Activated CD4-positive, alpha-beta T cell treated with anti-CD3 and anti-CD28 coated beads for 1 hour (primary cell): ENCODE measurements at places on chromosomes 4 and X.

DNA sequence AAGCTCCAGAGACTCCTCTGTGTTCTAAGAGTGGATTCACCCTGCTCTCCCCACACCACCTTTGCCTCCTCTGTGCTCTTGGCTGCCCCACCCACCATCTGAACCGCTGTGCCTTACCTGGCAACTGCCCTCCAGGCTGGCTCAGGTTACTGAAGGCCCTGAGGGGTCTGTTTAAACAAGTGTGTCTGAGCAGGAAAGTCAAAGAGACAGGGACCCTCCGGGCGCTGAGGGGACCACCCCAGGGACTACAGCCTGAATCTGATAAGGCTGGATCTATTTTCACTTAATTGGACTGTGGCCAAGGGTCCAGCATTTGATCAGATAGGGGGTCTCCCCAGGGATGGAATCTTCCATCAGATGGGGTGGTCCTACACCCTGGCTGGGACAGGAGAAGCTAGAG is 10.4 kb upstream of the MSX1 start:
- no peak for DNase-seq

DNA sequence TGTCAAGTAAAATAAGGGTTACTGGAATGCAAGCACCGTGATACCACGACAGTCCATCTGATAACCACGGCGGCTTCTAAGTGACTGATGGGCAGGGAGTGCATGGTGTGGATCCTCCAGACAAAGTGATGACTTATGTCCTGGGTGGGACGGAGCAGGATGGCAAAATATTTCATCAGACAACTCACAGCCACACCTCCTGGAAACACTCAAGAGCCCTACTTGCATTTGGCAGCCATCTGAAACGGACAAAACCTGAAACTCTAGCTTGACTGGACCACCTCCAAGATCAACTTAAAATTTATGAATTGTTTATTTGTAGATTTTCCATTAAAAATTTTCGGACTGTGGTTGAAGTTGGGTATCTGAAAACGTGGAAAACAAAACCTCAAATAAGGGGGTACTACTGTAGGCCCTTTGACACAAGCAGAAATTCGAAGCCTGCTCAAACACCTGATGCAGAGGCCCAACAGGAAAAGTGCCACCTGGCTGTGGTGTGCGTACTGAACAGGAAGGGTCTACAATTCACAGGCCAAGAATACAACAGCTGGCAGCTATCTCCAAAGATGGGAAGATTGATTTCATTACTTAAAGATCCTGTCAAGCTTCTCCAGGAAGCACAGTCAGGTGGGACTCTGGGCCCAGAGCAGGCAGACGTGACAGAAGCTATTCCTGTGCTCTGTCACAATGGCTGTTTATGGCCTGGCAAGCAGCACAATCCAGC is 26.0 kb downstream of the LRIT3 start:
- no peak for DNase-seq

- no peak for DNase-seq
Observed at GRCh38 chr4:83922402-83922801, 386.5 kb downstream of the GPAT3 start.

GRCh38 chr4:39565878-39566600 is 38.8 kb upstream of the UGDH start:
- DNase-seq = no peak

- no peak for DNase-seq
Observed at GRCh38 chr4:54155936-54156335, 56.0 kb downstream of the GSX2 start.

GRCh38 chr4:118774989-118775388 is 60.9 kb downstream of the SEC24D start:
- DNase-seq = no peak

- DNase-seq = no peak
Observed at GRCh38 chr4:152382057-152382785, 153.7 kb downstream of the FBXW7 start.

DNA sequence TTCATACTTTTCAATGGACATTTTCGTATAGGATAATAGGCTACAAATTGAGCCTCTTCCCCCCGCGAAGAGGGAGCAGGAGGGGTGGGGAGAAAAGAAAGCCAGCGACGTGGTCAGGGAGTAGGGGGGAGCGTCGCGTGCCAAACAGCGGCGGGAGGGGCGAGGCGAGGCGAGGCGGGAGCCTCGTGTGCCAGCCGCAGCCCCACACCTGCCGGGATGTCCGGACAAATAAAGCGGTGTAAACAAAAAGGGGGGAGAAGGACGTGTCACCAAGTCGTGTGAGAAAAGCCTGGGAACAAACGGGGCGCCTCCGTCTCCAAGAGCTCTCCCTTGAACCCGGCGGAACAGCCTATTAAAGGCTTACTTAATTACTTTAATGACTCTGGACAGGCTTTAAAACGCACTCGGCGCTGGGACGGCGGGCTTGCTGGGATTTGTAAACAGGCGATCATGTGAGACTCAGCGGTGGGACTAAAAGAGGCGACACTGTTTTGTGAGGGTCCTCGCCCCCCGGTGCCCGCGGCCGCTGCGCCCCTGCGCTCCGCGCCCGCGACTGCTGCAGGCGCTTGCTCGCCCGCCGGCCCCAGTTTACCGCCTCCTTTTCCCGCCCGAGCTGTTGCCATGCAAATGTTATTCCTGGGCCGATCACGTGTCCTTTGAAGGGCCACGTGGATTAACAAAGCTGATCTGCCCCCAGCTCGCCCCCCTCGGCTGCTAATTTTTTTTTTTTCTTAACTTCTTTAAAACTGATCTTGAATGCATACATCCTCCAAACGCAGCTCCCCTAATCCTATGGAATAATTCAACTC is at the start of gene HELT:
TSS of gene HELT (plus strand) at position 527 of the 809 bp plus-strand sequence. CDS start 439 bp downstream, outside the sequence.
- no peak for DNase-seq

DNA sequence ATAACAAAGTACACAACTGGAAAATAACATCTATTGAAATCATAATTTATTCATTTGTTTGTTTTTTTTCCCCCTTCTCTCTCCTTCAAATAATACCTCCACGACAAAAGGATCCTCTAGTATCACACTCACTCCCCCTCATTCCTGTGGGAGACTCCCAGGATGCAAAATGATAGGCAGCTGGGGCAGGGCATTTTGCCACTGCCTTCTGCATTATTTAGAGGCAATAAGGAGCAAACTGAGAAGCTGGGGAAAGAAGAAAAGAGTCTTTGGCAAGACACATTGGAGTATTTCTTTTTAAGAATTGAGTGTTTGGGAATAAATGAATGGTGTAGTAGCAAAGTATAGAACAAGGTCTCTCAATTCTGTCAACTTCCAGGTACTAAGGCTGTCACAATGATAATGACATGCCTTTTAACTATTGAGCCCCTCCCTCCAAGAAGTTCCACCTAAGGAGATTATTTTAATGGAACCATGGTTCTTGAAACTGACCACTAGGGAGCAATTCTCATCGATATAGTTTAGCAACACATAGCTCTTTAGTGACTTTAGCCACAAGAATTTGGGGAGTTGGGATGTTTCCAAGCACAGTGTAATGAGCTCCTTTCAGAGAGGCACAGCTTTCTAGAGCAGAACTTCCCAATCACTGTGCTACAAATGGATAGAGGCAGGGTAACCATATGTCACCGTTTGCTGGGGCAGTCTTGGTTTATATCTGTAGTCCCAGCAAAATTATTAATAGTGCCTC is 303.3 kb downstream of the FRMPD4 start:
- no peak for DNase-seq

DNA sequence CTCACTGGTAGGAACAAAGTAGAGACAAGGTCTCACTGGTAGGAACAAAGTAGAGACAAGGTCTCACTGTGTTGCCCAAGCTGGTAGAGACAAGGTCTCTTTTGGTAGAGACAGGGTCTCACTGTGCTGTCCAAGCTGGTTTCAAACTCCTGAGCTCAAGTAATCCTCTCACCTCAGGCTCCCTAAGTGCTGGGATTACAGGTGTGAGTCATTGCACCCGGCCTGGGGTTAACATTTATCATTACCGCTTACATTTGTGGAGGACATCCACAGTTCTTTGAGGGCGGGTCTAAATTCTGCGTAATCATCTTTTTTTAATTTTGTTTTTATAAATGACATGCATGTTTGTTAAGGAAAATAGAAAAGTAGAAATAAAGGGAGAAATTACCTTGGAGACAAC is 12.0 kb downstream of the RAB33B start:
- DNase-seq = no peak

- no peak for DNase-seq
Observed at GRCh38 chr4:178696515-178696914, 1254.3 kb upstream of the AGA start.

DNA sequence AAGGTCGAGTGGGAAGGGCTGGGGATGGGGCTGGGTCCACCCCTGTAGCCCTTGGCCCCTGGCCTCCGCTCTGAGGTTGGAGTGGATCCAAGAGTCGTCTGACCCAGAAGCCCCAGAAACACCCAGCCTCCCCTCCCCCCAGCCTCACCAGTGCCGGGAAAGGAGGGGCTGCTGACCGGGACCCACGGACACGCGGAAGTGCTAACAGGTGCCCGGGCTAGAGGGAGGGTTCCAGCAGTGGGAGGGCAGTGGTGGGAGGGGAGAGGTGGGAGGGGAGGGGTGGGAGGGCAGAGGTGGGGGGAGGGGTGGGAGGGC is 131.8 kb upstream of the NKX1-1 start:
- no peak for DNase-seq

DNA sequence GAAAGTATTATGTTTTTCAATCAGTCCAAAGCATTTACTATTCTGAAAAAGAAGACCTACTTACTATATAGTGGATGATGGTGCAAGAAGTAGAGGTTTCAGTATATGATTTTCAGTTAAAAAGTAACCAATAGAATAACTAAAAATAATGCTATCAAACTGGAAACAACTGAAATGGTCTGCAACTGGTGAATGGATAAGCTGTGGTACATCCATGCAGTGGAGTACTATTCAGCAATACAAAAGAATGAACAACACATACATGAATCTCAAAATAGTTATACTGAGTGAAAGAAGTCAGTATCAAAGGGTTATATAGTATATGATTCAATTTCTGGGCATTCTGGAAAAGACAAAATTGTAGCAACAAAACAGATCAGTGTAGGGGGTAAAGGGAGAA is 55.9 kb downstream of the PLAC1 start:
- no peak for DNase-seq

GRCh38 chr4:188434643-188435042 is 295.4 kb downstream of the TRIML1 start:
- DNase-seq = no peak

DNA sequence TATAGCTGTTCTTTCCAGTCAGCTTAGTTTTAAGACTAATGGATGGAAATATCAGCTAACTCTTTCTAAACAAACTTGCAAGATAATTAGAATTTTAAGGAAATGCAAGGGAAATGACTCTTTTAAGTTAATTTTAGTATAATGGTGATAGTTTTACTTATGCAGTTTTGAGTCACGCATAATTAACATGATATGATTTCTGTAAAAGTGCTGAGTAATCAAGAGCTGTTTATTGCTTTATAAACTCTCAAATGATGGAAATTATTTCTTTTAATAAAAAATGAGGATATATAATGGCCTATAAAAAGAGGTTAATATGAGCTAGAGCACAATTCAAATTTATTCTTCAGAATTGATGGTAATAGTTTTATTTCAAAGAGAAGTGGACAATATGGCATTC is 385.9 kb downstream of the GLUD2 start:
- no peak for DNase-seq

GRCh38 chr4:14284578-14284977 is 657.1 kb upstream of the BOD1L1 start:
- DNase-seq = no peak

DNA sequence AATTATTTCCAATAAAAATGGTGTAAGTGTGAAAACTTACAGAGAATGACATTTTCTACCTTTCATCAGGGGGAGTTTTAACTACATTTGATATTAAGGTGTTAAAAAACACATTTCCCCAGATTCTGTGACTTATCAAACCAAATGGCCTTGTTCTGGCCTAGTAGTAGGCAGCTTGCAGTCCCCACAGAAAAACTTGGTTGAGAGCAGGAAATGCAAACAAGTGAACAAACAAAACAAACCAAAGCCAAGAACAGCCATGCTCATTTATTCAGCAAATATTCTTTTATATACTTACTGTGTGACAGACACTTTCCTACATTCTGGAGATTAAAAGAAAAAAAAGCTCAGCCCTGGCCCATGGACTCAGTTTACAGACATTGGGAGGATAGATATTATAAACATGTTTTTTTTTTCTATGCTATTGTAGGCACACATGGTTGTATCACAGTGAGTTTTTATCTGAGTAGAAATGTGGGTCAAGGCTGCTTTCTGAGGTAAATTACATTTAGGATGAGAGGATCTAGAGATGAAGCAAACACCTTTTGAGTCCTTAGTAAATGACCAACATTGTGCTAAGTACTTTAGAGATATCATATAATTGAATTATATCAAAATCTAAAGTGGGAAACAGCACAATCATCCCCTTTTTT is 449.2 kb upstream of the AADAT start:
- DNase-seq = no peak

DNA sequence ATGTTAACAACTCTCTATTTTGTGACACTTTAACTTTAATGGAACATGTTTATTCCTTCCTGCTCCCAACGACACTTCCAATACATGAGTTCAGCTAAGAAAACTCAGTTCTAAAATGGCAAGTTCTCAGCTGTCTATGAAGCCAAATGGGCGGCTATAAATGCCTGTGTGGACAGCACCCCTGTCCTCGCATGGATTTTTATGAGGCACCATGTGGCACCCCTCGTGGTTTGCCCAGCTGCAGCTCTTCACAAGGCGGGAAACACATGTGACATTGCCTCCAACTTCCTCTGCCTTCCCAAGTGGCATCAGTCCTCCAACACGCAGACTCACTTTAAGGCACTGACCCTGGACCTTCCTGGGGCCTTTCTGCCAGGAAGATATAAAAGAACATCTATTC is 48.0 kb downstream of the SH3RF1 start:
- no peak for DNase-seq

GRCh38 chr4:8596891-8597290 is 4.3 kb downstream of the CPZ start:
- DNase-seq = no peak

DNA sequence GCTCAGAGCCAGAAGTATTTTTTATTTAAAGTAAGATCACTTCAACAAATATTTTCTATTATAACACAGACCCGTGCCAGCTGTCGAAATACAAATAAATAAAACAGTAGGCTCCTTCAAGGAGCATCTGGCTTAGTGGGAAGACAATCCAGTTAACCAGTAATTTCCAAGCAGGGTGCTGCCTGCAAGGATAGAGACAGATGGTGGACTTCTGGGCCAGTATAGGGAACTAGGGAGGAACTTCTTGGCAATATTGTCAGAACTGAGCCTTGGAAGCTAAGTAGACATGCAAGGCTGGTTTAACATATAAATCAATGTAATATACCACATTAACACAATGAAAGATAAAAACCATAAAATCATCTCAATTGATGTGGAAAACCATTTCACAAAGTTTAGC is 17.0 kb upstream of the MTMR1 start:
- DNase-seq = no peak

GRCh38 chrX:151359931-151360871 is 36.8 kb upstream of the VMA21 start:
- peak; percentile 19 for DNase-seq

GRCh38 chrX:14056206-14056605 is 26.5 kb upstream of the GEMIN8 start:
- DNase-seq = no peak

- no peak for DNase-seq
Observed at GRCh38 chr4:123553733-123554637, 157.4 kb downstream of the SPRY1 start.
